ENCODE measurements at places on chromosomes 6 and 20.

DNA sequence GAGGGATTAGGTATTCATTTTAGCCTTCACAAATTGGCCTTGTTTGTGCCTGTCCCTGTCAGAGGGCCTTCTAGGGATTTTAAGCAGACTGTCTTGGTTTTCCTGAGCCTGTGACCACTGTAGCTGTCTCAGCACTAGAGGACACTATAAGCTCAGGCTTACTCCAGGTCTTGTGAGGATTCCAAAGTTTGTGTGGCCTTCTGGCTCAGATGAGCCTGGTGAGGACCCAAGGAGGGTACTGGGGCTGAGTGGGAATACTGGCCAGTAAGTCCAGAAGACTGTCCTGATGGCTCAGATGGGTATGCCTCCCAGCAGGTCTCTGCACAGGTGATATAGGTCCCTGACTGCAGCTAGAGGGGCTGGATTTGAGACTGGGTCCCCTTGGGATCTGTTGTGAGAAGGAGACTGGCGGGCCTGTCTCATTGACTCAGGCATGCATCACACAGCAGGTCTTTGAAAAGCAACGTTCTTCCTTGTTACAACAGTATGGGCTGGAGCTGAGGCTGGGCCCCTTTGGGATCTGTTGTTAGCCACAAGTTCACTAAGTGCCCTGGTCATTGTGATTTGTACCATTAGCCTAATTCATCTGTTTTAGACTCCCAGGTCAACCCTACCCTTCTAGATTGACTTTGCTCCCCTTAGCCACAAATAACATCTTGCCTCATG is 26.3 kb upstream of the TFB1M start:
- DNase-seq: no peak

DNA sequence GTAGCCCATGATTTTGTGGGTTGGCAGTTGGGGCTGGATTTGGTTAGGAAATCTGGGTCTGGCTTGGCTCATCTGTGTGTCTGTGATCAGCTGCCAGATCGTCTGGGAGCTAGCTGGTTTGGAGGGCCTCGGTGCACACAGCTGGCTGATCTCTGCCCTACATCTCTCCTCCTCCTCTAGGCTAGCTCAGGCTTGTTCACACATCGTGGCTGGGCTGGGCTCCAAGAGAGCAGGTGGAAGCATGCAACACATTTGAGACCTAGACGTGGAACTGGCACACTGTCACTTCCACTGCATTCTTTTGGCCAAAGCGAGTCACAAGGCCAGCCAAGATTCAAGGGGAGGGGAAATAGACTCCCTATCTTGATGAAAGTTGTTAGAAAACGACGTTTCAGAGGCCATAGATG is 15.9 kb downstream of the NDUFAF5 start:
- peak; percentile 91 for DNase-seq

GRCh38 chr6:133683606-133684005 is 205.3 kb upstream of the TCF21 start:
- no peak for DNase-seq

DNA sequence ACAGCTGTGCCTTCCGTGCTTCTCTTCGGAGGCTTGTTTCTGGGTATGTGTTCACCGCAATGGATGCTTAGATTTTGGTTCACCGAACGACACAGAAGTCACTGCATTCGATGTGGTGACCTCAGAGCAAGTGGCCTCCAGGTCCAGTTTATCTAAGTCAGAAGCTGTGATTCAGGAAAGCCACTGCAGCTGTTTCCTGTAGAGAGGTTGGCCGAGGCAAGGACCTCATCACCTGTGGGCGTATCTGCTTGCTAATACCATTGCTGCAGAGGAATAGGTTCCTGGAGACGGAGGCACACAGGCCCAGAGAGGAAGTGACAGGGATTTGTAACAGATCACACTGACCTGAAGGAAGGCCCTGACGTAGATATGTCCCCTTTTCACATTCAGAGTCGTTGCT is 82.7 kb downstream of the FARS2 start:
- no peak for DNase-seq

- no peak for DNase-seq
These were observed 8.5 kb downstream of the TRIM15 start for GRCh38 chr6:30171677-30172471.
